Stimulated activated effector memory CD8-positive, alpha-beta T cell treated with anti-CD3 and anti-CD28 coated beads, Interleukin-12 subunit alpha, Interleukin-12 subunit beta, amount 100 ng/mL, for 72 hours (primary cell): ENCODE measurements at places on chromosomes 3 and 15.

- no peak for DNase-seq
These were observed 81.5 kb downstream of the C3orf70 start for GRCh38 chr3:185071287-185071800.

- DNase-seq: no peak
These were observed 560.0 kb upstream of the CFAP20DC start for GRCh38 chr3:59609657-59610348.

- no peak for DNase-seq
These were observed 8.1 kb downstream of the SPATA12 start for GRCh38 chr3:57068437-57069089.

GRCh38 chr15:101153801-101154656 lies 97.8 kb downstream of the CHSY1 start:
- DNase-seq: no peak

GRCh38 chr3:126908752-126909275 lies 74.1 kb upstream of the PLXNA1 start:
- no peak for DNase-seq

DNA sequence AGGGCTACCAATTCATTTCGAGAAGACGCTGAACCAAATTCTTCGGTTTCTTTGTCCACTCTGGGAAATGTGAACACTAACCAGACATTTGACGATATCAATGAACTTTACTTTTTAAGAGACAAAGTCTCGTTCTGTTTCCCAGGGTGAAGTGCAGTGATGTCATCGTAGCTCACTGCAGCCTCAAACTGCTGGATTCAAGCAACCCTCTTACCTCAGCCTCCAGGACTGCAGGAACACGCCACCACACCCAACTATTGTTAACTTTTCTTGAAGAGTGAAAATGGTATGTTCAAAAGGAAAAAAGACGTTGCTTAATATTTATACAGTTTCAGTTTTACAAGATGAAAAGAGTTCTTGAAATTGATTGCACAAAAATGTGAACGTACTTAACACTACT lies 30.6 kb downstream of the MB21D2 start:
- DNase-seq: no peak

GRCh38 chr3:127025456-127025855 lies 42.5 kb downstream of the PLXNA1 start:
- DNase-seq: no peak

GRCh38 chr3:101690972-101691371 lies 4.5 kb upstream of the RPL24 start:
- DNase-seq: no peak

DNA sequence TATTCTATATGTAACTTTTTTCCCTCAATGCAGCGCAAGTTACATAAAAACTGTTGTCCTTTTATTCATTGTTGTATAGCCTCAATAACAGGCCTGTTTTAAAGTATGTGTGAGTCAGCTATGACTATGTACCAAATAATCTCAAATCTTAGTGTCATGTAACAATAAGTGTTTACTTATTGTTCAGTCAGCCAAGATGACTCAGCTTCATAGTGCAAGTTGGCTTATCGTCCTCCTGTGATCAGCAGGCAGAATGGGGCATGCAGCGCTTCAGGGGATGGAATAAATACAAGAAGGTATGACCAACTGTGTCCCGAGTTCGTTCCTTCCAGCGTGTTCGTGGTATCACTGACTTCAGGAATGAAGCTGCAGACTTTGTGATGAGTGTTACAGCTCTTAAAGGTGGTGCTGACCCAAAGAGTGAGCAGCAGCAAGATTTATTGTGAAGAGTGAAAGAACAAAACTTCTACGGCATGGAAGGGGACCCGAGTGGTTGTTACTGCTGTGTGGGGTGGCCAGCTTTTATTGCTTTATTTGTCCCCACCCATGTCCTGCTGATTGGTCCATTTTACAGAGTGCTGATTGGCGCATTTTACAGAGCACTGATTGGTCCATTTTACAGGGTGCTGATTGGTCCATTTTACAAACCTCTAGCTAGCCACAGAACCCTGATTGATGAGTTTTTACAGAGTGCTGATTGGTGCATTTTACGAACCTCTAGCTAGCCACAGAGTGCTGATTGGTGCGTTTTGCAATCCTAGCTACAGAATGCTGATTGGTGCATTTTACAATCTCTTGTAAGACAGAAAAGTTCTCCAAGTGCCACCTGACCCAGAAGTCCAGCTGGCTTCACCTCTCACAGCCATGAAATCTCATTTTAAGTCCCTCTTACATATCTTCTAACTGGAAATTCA lies 1016.0 kb downstream of the MCTP2 start:
- no peak for DNase-seq

GRCh38 chr3:173135059-173135458 lies 6.0 kb downstream of the SPATA16 start:
- DNase-seq: no peak

DNA sequence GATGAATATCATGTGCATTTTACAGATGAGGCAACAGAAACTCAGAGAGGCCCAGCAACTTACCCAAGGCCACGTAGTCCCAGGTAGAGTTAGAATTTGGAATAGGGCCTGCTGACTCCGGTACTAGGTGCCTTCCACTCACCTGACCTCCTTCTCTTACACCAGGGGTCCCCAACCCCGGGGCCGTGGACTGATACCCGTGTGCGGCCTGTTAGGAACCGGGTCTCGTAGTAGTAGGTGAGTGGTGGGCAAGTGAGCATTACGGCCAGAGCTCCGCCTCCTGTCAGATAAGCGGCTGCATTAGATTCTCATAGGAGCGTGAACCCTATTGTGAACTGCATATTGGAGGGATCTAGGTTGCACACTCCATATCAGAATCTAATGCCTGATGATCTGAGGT lies 64.8 kb downstream of the SMAD3 start:
- DNase-seq: no peak

DNA sequence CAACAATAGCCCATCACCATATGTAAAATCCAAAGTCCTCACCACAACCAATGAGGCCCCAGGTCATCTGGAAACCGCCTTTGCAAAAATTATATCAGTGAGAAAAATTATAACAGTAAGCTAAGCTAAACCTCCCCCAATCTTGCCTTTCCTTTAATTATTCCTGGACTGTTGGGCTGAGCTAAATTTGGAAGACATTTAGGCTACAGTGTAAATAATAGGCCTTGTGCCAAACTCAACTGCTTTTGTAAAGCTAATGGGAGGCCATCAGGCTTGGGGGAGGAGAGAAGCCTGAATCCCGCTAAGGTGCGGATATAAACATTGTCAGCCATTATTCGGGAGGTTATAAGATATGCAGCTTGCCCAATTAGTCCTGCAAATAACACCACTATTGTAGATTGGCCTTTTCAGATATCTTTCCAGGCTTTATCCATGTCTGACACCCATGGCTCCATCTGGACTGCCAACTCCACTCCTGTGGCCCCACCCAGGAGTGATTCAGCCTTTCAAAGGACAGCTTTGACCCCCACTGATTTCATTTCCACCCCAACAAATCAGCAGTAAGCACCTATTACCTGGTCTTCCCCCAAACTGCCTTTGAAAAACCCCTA lies 53.0 kb upstream of the CA12 start:
- DNase-seq: no peak
